ENCODE measurements at places on chromosomes 4 and X.

GRCh38 chrX:133544115-133544514 lies 128.8 kb upstream of the GPC4 start:
- no peak for DNase-seq

GRCh38 chrX:39898147-39898546 lies 199.6 kb downstream of the BCOR start:
- no peak for DNase-seq

GRCh38 chr4:138845054-138845453 lies 170.5 kb upstream of the NOCT start:
- no peak for DNase-seq

GRCh38 chr4:55089916-55090315 lies 35.5 kb downstream of the KDR start:
- DNase-seq: no peak

DNA sequence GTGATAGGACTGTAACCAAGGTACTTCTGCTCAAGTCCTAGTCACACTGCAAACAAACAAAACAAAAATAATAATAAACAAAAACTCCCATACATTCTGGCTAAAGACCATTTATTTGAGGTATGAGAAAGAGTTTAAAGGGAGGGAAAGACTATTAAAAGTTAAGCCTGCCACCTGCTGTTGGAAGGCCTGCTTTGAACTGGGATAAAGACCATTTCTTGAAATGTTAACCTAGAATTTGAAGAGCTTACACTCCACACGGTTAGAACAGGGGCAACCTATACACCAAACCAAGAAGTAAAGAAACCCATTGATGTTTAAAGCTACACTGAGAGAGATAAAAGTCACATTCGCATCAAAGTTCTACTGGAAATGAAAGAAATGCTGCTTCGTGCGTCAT lies 548.7 kb upstream of the DIPK2B start:
- no peak for DNase-seq

DNA sequence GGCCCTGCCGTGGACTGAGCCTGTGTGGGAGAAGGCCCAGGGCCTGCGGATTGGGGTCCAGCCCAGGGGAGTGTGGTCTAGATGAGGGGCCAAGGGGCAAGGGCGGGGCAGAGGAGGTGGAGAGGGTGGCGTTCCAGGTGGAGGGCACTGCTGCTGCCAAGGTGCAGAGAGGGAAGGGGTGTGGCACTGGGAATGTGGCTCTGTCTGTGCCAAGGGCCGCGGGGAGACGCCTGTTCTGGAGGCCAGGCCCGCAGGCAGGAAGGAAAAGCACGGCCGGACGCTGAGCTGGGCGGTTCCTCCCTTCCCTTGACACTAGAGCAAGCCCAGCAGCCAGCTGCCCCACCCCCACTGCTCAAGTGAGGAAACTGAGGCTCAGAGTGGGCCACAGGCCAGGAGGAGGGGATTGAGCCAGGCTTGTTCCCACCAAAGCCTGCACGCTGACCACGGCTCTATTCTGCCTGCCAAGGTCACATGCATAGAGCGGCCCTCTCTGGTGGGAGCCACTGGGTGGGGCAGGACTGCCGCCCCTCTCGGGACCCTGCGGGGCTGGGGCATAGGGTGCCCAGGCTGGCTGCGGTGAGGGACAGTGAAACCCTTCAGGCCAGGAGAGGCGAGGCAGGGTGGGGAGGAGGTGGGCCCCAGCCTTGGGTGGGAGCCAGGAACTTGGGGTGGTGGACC lies 13.0 kb downstream of the SH3BP2 start:
- no peak for DNase-seq
